ENCODE measurements at places on chromosomes 2 and 18.

GRCh38 chr2:209663656-209664055 lies 108.0 kb upstream of the UNC80 start:
- no peak for DNase-seq

- no peak for DNase-seq
Measured at GRCh38 chr18:43650426-43650825, 373.1 kb upstream of the SYT4 start.

GRCh38 chr2:109447251-109447661 lies 166.5 kb downstream of the SEPTIN10 start:
- DNase-seq: peak; percentile 98

DNA sequence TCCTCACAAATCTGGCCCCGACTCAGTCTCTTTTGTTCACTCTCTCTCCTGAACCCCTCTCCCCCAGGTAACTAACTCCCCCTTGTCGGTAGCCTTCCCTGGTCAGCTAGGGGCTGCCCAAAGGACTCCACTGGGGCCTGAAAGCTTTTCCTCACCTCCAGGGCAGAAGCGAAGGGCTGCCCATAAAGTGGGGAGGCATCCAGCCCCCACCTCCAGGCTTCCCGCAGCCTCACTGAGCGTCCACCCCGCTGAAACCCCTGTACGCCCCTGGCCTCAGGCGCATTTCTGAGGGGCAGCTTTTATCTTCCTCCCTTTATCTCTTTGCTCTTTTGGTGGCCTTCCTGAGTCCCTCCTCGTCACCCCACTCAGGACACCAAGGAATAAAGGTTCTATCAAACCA lies 249.3 kb downstream of the CYP26B1 start:
- DNase-seq: no peak

DNA sequence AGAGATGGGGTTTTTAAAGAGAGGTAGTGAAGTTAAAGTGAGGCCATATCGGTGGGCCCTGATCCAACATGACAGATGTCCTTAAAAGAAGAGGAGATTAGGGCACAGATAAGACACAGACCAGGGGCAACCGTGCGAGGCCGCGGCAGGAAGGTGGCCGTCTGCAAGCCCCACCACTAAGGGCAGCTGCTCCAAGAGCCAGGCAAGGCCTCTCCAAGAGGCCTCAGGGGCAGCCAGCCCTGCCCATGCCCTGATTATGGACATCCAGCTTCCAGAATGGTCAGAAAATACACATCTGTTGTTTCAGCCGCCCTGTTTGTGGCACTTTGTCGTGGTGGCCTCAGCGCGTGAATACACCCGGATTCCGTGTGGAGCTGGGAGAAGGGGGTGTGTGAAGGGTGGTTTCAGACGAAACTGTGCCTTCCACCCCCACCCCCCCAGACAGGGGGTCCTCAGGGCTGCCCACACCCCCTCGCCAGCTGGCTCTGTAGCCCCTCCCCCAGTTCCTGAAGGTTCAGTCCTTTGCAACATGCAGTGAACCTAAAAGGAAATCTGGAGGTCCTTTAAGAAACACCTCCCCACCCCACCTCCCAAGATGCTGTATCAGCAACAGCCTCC lies 74.1 kb upstream of the SMAD7 start:
- DNase-seq: no peak

All from astrocyte of the spinal cord (primary cell).